ENCODE measurements at places on chromosomes 1 and 21.
A peak's percentile ranks its signal among the peaks of the same experiment; 100 is the strongest.

DNA sequence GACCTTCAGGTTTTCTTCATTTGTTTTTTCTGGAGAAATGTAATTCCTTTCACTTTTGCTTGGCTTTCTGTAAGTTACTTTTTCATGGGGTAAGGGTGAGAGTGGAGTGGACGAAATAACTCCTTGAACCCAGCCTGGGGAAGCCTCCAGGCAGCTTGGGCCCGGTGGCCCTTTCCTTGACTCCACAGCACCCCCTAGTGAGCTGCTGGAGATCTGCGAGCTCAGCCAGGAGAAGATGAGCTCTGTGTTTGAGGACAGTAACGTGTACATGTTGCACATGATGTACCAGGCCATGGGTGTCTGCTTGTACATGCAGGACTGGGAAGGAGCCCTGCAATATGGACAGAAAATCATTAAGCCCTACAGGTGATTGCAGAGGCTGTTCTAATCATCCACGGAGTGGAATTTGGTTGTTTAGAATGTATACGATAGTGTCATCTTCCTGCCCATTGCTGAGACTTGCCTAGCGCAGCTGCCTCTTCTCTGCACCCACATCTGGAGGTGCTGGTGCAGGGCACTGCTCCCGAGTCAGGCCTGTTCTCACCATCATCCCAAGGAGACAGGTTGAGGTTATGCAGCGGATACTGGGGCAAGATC lies 51.0 kb downstream of the SMYD2 start:
- peak; percentile 50 for DNase-seq

DNA sequence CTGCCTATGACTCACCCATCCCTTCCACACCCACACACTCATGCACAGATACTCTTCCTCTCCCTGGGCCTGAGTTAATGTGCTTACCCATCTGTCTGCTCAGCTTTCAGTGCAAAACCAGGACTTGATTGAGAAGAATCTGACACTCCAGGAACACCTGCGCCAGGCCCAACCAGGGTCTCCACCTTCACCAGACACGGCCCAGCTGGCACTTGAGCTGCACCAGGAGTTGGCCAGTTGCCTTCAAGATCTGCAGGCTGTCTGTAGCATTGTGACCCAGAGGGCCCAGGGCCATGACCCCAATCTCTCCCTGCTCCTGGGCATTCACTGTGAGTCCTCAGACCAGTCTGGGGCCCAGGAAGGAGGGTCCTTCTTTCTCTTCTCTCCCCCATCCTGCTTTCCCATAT lies 3.5 kb upstream of the SH3BGRL3 start:
- no peak for DNase-seq

DNA sequence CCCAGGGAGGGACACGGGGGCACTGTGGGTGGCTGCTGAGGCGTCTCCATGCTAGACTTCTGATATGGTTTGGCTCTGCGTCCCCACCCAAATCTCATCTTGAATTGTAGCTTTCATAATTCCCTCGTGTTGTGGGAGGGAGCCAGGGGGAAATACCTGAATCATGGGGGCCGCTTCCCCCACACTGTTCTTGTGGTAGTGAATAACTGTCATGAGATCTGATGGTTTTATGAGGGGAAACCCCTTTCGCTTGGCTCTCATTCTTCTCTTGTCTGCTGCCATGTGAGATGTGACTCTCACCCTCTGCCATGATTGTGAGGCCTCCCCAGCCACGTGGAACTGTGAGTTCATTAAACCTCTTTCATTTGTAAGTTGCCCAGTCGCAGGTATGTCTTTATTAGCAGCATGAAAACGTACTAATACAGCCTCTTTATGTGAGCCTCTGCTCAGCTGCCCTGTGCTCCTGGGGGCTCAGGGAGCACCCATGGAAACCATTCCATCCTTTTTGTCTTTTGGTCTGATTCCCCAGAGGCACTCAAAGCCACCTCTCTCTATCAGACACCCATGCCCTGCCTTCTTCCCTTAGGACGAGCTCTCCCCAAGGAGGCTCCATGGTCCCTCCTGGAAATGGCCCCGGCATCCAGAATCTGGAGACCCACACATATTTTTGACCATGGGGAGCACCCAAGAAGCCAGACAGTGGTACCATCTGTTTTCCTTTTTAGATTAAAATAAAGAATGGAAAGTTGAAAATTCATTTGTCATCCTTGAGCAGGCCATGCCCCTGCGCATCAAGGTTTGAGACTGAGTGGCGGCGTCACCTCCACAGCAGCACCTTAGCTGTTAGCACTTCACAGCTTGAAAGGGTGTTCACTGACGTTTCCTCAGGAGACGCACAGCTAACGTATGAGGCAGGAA lies 65.9 kb upstream of the FAM20B start:
- no peak for DNase-seq

DNA sequence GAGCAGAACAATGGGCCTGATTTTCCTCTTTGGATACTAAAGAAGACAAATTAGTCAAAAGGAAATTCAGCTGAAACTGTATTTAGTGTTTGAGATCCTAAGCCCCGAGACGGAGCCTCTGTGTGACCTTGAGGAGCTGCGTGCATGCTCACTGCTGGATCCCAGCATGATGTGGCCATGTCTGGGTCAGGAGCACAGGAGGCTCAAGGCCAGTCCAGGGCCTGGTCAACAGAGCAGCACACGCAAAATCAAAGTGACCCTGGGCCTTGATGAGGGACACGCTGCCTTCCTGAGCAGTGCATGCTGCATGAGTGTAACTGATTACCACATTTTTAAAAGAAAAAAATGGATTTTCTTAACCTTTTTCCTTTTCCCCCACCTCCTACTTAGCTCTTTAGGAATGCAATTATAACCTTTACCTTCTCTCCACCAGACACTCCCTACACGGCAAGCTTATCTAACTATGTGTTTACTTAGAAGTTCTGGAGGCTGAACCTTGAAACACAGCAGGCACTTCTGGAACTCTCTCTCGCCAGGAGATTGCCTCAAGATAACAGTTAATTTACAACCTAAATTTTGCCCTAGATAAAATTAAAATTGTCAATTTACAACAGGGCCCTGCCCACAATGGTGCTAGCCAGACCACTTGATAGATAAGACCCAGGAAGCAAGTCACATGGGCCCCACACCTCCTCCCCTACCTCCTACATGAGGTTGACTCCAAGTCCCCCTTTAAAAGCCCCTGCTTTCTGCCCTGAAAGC lies 144.6 kb downstream of the LRIG2 start:
- no peak for DNase-seq

- DNase-seq, result peak; percentile 20
Measured at GRCh38 chr1:9128166-9128519, 759 bp downstream of the GPR157 start.

GRCh38 chr1:56106531-56107274 lies 472.7 kb downstream of the PLPP3 start:
- no peak for DNase-seq

- DNase-seq, result peak; percentile 36
Measured at GRCh38 chr1:183079712-183080388, 56.6 kb downstream of the LAMC1 start.

DNA sequence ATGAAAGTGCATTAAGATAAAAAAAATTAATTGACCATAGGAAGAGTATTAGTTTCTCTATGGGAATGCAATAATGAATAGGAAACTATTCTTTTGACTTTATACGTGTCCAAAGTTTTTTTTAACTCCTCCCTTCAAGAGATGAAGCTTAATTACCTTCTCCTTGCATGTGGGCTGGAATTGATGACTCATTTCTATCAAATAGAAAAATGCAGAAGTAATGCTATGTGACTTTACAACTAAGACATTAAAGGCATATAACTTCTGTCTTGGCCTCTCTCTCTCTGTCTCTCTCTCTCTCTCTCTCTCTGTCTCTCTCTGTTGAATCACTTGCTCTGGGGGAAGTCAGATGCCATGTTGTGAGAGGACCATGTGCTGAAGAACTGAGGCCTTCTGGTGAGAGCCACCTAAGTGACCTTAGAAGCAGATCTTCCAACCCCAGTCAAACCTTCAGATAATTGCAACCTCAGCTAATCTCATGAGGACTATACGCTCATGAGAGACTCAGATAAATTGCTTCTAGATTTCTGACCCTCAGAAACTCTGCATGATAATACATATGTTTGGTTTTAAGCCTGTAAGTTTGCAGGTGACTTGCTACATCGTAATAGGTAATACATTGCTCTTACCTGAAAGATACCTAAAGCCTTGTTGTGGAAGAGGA lies 414.2 kb downstream of the KCNT2 start:
- peak; percentile 13 for DNase-seq

All from EL (cell line).